ENCODE measurements at places on chromosomes 7 and 10. TPM values are rescaled to one million over a fixed set of nuclear protein-coding genes. Genes with fewer than 3 reads are reported as not detected.

GRCh38 chr7:96233084-96233483, 88.8 kb downstream of the SLC25A13 start:
- DNase-seq, result no peak

DNA sequence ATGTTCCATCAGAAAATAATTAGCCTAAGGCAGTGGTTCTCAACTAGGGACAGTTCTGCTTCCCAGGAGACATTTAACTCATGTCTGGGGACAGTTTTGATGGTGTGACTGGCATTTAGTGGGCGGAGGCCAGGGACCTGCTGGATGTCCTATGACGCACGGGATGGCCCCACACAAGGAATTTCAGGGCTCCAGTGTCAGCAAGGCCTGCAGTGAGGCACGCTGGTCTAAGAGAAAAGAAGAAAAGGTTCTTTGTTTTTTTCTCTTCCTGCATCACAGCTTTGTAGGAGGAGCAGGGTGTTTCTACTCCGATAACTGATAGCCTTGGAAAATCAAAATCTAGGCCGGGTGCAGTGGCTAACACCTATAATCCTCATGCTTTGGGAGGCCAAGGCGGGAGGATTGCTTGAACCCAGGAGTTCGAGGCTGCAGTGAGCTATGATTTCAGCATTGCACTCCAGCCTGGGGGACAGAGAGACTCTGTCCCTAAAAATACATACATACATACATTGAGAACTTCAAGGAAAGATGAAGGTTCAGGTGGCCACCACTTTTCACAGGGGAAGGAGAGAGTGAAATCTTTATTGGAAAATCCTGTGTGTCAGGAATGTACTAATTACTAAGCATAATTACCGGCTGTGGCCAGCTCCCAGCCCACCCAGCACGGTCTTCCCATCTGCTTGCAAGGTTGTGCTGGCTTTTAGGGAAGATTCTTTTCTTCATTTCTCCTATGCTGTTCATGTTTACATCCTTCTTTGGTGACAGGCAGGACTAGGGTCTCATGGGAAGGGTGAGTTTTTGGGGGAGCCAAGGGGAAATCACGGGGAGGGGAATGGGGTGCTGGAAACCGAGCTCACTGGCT, 150.4 kb downstream of the ACTR3B start:
- no peak for DNase-seq

- no peak for DNase-seq
Observed at GRCh38 chr10:80599424-80599847, 61.7 kb downstream of the SH2D4B start.

DNA sequence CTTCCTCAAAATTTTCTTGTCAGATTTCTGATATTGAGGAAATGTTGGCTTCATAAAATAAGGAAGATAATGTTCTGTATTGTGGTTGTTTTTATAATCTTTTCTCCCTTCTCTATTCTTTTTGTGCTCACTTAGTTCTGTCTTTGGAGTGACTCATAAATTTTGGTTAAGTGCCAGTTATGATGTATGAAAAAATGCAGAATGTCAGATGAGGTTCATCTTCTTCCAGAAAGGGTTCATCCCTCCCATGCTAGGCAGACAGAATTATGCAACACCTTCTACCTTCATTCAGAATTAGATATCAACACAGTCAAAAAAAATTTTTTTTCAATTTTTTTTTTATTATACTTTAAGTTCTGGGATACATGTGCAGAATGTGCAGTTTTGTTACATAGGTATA, 36.6 kb upstream of the CYP2C19 start:
- no peak for DNase-seq

GRCh38 chr10:45456822-45457221, 82.8 kb downstream of the ALOX5 start:
- DNase-seq, result no peak

DNA sequence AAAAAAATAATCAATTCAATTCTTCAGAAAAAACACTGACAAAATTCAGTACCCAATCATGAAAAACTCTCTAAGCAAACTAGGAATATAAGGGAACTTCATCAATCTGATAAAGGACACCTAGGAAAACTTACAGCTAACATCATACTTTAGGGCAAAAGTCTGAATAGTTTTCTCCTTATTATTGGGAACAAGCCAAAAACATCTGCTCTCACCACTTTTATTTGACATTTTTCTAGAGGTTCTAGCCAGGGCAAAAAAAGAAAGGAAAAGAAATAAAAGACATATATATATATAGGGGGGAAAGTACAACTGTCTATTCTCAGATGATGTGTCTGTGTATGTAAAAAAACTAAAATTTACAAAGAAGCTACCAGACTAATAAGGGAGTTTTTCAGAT, 19.0 kb downstream of the CDK6 start:
- DNase-seq, result no peak

GRCh38 chr10:119306986-119307392, 99.6 kb downstream of the GRK5 start:
- no peak for DNase-seq

DNA sequence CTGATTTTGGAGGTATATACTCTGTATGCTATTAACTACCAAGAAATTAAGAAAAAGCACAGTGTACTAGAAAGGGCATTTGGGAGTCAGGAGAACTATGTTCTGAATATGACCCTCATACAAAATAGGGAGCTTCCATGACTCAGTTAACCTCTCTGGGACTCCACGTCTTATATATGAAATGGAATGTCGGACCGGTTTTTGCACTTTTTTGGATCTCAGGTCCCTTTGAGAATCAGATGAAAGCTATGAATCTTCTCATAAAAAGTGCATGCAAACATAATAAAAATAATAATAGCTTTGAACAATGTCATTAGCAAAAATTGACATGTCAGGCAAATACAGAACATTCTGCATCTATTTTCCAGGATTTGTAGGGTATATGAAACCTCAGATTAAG, 113.0 kb downstream of the ARID5B start:
- no peak for DNase-seq

GRCh38 chr10:112389271-112389822, 15.4 kb downstream of the ACSL5 start:
- DNase-seq, result peak; percentile 34

GRCh38 chr10:48804740-48805182, 120.1 kb downstream of the WDFY4 start:
- no peak for DNase-seq

DNA sequence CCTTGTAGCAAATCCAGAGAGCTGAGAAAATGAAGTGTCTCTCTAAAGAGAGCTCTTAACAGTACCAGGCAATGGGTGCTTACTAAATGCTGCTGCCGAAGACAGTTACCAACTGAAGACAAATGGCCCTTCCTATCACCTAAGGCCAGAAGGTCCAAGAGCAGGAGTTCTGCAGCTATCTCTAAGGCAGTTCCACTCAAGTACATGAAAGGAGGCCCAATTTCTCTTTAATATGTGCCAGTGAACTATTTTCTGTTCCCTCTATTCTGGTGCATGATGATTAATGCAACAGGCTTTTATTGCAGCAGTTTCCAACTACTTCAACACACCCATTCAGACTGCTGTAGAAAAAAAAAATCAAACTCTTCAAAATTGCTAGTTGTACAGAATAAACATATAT, 122.5 kb downstream of the SLC25A13 start:
- no peak for DNase-seq

- DNase-seq, result no peak
Observed at GRCh38 chr7:143040209-143040715, 11.9 kb upstream of the OR6V1 start.

DNA sequence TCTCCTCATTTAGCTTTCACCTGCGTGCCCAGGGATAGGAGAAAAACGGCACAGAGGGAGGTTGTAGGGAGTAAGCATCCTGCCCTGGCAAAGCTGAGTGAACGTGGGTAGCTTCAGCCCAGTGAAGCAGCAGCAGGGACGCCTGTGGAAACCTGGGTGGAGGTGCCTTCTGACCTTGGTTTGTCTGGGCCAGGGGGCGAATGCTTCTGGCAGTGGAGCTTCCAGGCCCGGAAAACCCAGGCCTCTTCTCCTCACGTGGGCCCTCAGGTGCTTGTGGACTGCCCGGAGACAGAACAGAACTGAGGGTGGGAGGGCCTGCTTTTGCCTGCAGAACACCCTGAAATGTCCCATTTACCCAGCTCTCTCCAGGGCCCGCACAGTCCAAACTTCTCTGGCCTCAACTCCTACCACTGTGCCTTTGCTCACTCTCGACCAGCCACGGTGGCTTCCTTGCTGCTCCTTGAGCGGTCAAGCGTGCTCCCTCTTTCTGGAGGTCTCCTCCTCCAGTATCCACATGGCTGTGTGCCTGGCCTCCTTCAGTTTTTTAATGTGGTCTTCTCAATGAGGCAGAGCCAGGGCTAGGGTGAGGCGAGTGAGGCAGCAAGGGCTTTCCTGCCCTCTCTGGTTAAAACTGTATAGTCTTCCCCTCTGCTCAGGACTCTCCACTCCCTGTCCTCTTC, 62.4 kb downstream of the TMEM209 start:
- no peak for DNase-seq

DNA sequence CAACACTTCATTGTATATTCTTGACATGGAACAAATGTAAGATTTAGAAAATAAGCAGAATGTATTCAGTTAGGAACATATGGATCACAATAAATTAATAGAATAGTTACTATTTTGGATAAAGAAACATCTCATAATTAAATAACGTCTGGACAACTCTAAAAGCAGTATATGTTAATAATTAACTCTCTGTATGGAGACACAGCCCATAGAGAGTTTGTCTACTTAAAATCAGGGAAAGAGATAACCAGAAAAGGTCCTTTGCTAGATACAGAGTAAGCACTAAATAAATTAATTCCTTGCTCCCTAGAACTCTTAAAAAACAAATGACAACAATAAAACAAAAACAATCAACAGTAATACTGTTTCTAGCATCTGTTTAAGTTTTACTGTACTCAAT, 184.4 kb upstream of the THSD7A start:
- DNase-seq, result no peak

DNA sequence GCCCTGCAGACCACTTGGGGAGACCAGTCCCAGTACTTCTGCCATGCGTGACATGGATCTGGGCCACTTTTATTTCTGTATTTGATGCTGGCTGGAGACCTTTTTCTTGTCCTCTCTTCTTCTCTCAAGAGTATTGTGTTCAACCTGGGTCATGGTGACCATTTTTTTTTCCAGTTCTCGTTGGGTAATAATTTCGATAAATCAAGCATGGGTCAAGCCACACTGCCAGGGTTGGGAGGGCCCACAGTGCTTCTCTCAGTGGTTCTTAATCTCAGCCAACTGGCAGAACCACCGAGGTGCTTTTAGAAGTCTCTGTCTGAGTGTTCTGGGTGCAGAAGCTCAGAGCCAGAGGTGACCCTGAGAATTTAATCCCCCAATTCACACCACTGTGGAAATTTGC, 269.9 kb downstream of the SEC23IP start:
- no peak for DNase-seq

DNA sequence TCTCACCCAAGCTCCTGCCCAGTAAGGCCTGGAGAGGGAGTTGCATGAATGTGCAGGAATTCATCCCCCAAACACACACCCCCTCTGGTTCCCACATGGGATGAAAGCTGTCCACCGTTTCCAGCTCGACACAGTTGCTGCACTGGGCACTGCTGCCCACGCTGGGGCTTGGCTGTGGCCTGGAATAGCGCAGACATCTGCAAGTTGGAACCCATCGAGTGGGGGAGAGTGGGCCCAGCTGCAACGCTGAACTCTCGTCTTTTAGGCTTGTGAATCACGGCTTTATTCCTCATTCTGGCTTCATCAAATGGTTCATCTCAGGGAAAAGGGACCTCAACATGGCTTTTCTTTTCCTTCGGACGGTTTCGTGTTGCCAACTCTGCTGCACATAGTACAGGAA, 264.7 kb downstream of the DNAJB6 start:
- no peak for DNase-seq

- DNase-seq, result no peak
Observed at GRCh38 chr10:72809006-72809405, 84.5 kb upstream of the OIT3 start.

DNA sequence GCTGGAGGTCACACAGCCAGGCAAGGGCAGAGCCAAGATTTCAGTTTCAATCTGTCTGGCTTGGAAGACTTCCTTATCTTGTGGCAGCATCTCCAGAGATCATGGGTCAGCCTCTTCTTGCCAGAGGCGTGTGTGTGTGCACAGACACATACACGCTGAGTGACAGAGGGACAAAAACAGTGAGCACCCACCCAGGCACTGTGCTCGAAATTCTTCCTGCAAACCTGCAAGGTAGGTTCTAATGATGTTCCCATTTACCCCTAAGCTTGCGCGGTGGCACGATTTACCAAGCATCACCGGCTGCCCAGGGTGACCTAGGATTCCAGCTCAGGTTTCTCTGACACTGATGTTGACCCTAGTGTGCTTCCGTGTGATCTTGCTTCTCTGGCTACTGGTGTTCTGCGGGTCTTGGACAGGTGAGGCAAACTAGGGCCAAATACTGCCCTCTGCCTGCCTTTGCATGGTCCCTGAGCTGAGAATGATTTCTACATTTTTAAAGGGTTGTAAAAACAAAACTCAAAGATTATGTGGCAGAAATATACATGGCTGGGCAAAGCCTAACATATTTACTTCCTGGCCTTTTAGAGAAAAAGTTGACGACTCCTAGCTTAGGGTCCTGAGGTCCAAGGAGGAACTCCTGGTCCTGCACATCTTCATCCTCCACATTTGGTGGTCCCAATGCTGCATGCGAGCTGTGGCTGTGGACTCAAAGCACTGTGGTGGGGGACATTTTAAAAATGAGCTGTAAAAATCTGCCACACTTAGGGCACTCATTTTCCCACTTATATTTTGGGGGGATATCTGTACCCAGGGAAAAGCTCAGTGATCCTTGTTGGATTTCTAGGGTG, 268.5 kb downstream of the RPS24 start:
- DNase-seq, result no peak

DNA sequence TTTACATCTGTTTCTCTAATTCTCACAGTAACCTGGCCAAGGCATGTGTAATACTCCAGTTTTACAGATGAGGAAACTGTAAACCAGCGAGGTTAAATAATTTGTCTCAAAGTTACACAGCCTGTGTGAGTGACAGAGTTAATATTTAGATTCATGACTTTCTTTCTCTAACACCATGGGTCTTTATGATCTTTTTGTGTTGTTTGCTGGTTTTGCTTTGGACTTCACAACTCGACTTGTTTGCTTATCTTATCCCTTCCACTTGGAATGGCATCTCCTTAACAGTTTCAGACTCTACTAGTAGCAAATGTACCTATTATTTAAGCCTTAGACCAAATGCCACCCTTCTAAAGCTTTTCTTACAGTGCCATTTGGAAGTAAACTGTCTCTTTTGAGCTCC, 34.4 kb downstream of the MXI1 start:
- DNase-seq, result no peak

GJC3 gene
- polyA plus RNA-seq, result 0.42 TPM

AGR2 gene
- not detected for polyA plus RNA-seq

HABP2 gene
- polyA plus RNA-seq, result not detected

OPTN gene
- 27.1 TPM for polyA plus RNA-seq

PRPS1L1 gene
- polyA plus RNA-seq, result not detected

TEX36 gene
- polyA plus RNA-seq, result not detected
